GM18507 (cell line): ENCODE measurements at places on chromosomes 5 and 9.

DNA sequence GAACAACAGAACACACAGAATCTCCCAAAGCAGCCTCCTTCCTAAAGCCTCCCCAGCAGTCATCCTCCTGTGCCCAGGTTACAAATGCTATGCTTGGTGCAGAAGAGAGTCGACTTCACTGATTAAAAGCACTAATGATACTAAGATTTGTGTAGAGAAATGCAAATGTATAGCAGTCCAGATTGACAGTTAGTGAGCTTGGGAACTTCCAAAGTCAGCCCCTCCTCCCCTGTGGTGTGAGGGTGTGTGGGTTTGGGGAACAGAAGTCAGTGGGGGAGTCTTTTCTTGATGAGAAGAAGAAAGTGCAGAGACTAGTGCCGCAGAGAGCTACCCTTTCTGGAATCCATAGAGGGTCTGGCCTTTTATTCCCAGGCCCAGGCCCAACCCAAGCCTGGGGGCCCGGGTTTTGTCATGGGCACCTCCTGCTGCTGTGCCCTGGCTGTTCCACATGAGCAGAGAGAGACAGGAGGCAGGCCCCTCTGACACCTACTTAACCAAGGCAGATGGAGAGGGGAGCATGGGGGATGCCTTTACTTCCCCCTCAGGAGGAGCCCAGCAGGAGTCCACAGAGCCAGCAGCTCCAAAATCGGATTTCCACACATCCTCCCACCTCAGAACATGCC is 173.3 kb downstream of the DENND1A start:
- DNase-seq = no peak

GRCh38 chr9:99922711-99923030 is 16.2 kb downstream of the STX17 start:
- no peak for DNase-seq

DNA sequence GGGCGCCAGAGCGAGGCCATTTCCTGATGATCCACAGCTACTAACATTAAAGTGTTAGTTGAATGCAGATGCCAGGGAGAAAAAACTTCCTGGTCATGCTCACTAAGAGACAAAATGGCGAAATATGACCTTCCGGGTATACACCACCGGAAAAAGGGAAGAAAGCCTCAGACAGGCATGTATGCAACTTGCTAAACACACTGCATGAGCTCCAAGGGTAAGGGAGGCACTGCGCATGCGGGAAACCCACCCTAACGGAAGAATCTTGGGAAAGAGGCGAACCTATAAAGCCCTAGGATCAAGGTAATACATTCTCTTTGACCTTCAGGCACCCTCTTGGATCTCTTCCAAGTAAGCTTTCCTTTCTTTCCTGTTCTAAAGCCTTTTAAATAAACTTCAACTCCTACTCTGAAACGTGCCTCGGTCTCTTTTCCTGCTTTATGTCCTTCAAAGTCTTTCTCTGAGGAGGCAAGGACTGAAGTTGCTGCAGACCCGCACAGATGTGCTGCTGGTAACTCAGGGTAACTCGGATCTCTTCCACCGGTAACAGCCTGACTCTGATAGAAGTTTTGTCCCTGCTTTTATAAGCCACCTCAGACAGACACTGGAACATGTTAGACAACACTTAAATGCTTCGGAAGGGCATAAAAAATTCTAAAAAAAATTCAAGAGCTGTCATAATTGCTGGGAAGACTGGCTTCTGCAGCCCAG is 64.9 kb downstream of the DTWD2 start:
- DNase-seq = no peak

GRCh38 chr9:126341902-126342301 is 15.3 kb downstream of the MVB12B start:
- no peak for DNase-seq

DNA sequence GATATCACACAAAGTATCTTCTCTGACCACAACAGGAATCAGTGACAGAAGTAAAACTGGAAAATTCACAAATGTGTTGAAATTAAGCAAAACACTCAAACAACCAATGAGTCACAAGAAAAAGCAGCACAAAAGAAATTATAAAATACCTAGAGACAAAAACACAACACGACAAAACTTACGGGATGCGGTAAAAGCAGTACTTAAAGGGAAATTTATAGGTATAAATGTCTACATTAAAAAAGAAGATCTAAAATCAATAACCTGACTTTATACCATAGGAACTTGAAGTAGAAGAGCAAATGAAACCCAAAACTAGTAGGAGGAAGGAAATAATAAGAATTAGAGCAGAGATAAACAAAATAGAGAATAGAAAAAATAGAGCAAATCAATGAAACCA is 2.8 kb upstream of the WDR41 start:
- DNase-seq = no peak

GRCh38 chr9:74282526-74283253 is 214.4 kb upstream of the RORB start:
- DNase-seq = no peak
